Thoracic aorta (tissue), 2 donors: ENCODE measurements at places on chromosomes 13 and 19.

DNA sequence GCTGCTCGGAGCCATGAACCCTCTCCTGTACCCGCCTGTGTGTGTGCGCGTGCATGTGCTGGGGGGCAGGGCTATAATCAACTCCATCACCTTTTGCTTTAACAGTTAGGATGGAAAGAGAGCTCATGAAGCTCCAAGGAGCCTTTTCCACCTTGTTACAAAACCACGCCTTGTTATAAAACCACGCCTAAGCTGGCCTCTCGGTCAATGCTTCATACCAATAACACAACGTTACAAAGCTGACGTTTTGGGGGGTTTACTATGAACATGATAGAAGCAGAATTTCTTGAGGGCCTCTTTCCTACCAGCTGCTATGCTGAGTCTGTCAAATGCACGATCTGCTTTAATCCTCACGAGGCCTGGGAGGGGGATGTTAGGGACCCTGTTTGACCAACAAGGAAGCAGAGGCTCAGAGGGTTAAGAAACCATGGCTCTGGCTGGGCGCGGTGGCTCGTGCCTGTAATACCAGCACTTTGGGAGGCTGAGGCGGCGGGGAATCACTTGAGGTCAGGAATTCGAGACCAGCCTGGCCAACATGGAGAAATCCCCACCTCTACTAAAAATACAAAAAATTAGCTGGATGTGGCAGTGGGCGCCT lies 11.9 kb downstream of the CAPS start:
- no peak for DNase-seq

GRCh38 chr13:77919246-77919920 lies 752 bp upstream of the EDNRB start:
- no peak for DNase-seq

DNA sequence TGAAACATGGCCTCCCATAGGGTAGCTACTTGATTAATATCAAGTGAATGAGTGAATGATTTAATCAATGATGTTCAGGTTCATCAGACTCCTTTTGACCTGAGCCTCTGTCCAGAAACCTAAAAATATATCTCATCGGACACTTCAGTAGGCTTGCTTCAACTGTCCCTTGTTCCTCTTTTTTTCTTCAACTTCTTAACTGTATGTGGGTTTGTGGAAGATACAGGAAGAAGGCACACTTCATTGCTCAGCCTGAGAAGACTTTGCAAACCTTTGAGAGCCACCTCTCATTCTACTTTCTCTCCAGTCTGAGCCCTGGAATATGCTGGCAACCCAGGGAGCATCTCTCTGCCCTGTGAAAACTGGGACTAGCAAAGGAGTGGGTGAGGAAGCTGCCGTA lies 557.0 kb downstream of the FGF9 start:
- no peak for DNase-seq

GRCh38 chr19:13825489-13826441 lies 30.5 kb downstream of the ZSWIM4 start:
- DNase-seq: no peak

DNA sequence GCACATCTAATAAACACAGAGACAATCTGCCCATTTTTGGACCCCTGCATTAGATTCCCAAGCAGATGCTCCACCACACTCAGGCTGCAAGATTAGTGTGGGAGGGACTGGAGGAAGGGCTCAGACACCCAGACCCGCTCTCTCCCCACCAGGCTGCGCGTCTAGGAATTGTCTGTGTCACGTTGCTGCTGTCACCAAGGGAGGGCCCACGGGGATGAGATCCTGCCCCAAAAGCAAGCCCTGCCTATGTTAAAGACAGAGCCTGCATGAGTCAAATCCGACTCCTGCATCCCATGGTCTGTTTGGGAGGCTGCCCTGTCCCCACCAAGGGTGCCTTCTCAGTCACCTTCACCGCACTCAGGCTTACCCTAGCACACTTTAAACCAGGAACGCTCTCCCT lies 114.4 kb upstream of the ZNF507 start:
- no peak for DNase-seq

DNA sequence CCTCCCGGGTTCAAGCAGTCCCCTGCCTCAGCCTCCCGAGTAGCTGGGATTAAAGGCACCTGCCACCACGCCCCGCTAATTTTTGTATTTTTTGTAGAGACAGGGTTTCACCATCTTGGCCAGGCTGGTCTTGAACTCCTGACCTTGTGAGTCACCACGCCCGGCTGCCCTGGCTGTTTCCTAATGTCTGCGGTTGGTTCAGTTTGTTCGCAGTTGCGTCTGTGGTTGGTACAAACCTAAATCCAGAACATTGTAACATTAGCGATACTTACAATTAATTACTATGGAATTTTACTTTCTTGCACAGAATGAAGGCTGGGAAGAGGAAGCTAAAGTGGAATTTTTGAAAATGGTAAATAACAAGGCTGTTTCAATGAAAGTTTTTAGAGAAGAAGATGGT lies 38.1 kb downstream of the RNF17 start:
- no peak for DNase-seq

DNA sequence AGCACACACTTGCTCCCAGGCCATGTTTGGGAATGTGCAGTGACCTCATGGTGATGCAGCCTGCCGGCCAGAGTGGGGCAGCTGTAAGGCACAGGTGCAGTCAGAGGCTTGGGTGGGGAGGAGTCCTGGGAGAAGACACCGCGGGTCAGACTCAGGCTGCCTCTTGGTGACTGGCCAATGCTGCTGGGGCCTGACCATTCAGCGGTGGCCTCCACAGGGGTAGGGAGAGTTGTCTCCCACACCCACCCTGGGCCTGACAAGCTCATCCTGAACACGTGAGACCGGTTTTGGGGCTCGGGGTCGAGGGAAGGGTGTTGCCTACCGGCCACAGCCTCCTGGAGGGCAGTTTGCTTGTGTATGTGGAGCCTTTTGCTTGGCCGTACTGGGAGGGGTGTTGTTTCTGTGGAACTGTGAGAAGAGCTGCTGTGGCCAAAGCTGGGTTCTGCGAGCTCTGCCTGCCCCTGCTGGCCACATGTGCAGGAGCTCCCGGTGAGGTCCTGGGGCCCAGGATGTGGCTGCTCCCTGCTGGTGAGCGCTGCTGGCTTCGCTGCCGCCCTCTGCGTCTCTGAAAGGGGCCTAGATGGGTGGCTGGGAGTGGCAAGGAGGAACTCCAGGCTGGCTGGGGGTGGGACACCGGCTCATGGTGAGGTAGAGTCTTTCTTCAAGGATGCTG lies 22.1 kb downstream of the UPF1 start:
- no peak for DNase-seq
